H9 (cell line): ENCODE measurements at places on chromosomes 5 and 9.

DNA sequence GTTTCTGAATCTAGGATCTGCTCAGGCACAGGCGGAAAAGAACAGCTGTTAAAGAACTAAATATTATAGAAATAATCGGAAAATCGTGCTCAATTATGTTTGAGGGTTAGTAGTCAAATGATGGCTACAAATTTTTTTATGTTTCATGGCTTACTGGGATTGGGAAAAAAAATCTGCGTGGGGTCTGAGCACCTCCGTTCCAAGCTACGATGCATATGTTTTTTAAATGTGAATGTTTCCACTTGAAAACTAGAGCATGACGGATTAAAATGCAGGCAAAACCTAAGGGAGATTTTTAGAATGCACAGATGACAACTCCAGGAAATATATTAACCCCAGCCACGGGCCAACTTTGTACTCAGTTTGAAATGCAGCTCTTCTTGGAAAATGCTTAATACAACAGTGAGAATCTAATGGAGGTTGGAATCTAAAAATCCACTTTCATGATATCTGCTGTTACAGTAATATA, 5.3 kb downstream of the OTP start:
- DNase-seq: no peak

- DNase-seq: no peak
Measured at GRCh38 chr5:132177691-132178149, 49.9 kb downstream of the P4HA2 start.

- no peak for DNase-seq
Measured at GRCh38 chr5:39519566-39520231, 94.9 kb upstream of the DAB2 start.

- DNase-seq: no peak
Measured at GRCh38 chr5:10934783-10935355, 173.8 kb upstream of the DAP start.
